ENCODE measurements at places on chromosomes 3 and 15. TPM values are rescaled to one million over a fixed set of nuclear protein-coding genes. Genes with fewer than 3 reads are reported as not detected.

MEX3B gene
- total RNA-seq = 0.52 TPM

BOC gene
- 22.7 TPM for total RNA-seq

FRMD4B gene
- 7.3 TPM for total RNA-seq

GOLGA6L9 gene
- 5.2 TPM for total RNA-seq

SCAANT1 gene
- total RNA-seq = not detected

Data from body of pancreas (tissue), 4 donors.